ENCODE measurements at places on chromosomes 11 and 22.

DNA sequence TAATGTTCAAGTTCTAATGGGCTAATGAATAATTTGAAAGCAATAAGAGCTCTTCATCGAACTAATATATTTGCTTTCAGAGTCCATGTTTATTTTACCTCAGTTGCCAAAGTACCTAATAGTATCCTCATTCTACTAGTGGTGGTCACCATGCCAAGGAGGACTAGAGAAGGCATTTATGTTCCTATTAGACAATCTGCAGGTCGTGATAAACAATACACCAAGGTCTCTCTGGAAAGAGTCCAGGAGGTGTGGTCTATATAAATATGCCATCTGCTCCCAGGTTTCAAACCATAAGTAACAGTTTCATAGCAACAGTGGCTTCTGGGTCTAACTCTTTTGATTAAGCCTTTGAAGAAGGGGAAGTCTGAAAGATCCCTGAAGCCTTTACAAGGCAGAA, 42.9 kb downstream of the ARFGAP3 start:
- DNase-seq = no peak

DNA sequence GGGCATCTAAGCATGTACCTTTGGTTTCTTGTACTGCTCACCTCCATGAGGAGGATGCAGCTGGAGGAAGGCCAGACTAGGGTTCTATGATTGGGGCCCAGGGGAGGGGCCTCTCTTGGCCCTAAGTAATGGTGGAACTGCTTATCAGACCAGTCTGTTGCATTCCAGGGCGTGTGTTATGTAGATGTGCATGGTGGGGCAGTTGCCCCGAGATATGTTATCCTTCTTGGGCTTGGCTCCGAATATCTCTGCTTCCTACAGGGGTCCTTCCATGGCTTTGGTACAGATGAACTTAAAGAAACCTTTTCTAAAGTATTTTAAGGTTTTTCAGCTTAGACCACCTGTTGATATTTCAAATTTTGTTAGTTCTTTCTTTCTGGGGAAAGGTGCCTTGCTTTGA, 126.0 kb downstream of the SWAP70 start:
- DNase-seq = no peak

DNA sequence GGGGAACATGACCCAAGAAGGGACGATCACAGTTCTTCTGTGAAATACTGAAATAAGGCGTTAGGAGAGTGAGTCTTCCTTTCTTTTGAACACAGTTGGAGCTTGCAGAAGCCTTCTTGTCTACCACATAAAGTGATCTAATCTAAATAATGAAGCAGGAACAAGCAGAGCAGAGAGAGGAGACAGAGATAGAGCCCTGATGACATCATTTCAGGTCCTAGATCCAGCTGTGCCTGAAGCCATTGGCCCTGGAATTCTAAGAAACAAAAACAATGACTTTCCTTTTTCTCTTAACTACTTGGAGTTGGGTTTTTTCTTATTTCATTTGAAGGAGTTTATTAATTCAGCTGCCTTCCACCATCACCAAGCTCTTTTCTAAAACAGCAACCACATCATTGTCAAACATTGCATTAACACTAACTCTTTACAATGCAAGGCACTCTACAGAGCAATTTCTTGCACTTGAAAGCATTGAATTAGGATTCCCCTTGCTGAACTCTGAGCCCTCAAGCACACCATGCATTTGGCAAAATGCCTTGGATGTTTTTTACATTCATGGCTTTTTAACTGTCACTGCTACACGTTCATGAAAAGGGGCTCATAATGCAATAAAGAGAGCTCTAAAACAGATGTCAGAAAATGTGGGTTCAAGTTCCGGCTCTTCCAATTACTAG, 117.2 kb upstream of the TIMP3 start:
- no peak for DNase-seq

DNA sequence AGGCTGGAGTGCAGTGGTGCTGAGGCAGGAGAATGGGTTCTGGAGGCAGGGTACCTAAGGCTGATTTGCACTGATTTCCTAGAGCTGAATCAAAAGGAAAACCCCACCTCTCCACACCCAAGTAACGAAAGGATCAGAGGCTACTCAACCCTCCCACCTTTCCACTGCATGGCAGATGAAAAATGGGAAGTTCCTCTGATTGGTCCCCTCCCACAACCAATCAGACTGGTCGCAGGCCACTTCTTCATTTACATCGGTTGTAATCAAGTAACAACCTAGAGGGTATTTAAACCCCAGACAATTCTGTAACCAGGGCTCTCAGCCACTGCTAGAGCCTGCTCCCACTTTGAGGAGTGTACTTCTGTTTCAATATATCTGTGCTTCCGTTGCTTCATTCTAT, 18.6 kb upstream of the PARVB start:
- no peak for DNase-seq

GRCh38 chr11:103959279-103959942, 77.0 kb upstream of the DDI1 start:
- DNase-seq = no peak

- DNase-seq = no peak
Measured at GRCh38 chr22:45540122-45540521, 37.4 kb downstream of the FBLN1 start.

DNA sequence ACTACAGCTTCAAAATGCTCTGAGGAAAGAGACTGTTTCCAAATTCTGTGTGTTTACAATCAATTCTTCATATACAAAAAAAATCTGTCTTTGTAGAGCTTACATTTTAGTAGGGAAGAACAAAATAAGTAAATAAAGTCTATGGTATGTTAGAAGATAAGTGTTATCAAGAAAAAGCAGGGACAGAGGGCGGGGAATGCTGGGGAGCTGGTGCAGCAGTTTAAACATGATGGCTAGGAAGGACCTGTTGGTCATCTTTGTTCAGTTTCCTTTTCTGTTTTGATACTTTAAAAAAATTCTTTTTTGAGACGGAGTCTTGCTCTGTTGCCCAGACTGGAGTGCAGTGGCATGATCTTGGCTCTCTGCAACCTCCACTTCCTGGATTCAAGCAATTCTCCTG, 16.1 kb downstream of the TMEM25 start:
- no peak for DNase-seq

GRCh38 chr22:21095773-21096107, 50.0 kb downstream of the LRRC74B start:
- no peak for DNase-seq

DNA sequence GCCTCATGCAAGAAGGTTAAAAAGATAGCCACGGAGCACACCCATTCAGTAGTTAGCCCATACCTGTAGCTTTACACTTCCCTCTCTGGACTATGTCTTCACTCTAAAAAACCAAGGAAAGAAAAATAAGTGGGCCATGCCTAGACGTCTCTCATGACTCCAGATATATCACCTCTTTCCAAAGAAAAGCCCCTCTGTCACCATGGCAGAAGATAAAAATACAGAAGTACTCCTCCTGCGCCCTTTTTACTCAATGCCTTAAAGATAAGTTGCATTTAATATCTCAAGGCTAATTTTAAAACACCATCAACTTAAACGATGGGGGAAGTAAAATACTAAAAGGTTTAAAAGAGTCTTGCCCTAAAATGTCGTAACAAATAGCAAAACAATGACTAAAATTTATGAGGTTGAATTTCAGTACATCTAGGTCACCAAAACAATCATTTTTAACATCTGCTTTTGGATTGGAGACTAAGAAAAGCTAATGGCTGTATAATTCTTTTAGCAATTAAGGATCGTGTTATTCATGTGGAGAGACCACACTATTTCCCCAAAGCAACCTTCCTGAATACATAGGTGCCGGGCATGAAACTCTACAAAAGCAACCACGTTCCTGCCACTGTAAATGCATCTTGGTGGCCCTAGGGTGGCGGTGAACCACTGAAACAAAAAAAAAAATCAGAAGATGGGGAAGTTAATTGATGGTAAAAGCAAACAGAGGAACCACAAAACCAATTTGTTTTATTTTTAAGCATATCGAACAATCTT, 46.0 kb downstream of the CELF1 start:
- DNase-seq = no peak

DNA sequence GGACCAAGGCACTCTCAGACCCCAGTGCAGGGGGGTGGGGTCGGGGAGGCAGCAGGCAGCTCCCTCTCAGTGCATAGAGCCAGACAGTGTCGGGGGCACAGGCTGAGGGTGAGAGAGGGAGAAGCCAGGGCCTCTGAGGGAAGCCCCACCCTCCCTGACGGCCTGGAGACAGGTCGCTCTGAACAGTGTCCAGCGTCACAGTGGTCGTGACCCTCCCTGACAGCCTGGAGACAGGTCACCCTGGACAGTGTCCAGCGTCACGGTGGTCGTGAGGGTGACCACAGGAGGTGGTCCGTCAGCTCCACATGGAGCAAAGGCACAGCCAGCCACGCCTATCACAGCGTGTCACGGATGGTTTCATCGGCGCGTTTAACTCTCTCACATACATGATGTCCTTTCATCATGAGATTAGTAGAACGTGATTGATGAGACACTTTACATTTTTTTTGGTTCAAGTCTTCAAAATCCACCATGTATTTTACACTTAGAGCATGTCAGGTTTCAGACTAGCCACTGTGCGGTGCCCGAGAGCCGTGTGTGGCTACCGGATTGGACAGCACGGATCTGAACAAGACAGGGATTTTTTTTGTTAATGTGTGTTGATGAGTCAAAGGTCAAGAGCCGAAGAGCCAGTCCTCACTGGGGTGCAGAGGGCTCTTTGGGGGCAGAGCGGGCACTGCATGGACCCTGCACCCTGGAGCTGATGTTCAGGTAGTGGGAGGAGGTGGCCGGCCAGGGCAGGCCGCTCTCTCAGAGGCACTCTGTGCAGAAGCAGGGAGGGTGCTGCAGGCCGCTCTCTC, 23.9 kb upstream of the PANX2 start:
- DNase-seq = no peak

DNA sequence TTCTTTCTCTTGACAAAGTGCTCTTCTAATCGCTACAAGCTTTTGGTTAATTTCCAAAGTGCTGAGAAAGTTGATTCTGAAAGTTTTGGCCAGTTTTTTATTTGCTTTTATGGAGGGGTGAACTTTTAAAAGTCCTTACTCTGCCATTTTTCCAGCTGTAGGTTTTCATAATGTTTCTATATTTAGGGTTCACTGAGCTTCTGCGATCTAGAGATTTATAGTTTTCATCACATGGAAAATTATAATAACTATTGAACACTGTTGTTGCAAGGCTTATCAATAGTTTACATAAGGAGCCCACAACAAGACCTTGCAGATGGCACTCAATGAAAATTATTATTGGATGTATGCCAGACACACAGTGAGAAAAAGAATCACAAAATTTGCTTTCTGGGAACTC, 55.1 kb downstream of the DLG2 start:
- no peak for DNase-seq

DNA sequence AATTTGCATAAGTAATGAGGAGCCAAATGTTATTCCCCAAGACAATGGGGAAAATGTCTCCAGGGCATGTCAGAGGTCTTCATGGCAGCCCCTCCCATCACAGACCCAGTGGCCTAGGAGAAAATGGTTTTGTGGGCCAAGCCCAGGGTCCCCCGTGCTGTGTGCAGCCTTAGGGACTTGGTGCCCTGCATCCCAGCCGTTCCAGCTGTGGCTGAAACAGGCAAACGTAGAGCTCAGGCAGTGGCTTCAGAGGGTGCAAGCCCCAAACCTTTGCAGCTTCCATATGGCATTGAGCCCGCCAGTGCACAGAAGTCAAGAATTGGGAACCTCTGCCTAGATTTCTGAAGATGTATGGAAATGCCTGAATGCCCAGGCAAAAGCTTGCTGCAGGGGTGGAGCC, 79.9 kb downstream of the FAM181B start:
- no peak for DNase-seq

- no peak for DNase-seq
Measured at GRCh38 chr11:128343870-128344269, 243.5 kb downstream of the ETS1 start.

- DNase-seq = no peak
Measured at GRCh38 chr11:5285703-5286340, 15.9 kb downstream of the OR51B4 start.

DNA sequence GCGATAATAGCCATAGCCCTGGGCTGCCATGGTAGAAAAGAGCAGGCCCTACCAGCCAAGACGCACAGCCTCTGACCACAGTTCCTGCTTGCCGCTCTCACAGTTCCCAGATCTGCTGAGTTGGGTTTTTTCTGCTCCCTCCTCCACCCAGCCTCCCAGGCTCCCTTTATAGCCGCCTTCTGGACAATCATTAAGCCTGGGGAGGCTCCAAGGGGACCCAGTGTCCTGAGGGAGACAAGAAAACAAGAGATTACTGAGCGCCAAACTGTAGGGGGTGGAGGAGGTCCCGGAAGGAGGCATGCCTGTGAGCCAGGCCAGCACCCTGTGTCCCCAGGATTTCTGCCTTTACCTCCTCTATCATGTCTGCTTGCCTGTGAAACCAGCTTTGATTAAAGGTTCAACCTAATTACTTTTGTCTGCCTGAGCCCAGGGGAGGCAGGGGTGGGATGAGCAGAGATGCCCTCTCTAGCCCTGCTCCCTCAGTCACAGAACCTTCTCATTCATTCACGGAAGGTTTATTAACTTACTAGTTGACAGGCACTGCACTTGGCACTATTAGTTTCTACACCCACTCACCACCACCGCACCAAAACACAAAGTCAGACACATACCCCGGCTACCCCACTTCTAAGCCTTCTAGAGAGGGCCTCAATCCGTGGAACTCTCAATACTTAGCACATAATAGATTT, 1.2 kb downstream of the SLC37A4 start:
- no peak for DNase-seq

GRCh38 chr11:64608046-64608445, 17.0 kb downstream of the SLC22A12 start:
- DNase-seq = no peak

DNA sequence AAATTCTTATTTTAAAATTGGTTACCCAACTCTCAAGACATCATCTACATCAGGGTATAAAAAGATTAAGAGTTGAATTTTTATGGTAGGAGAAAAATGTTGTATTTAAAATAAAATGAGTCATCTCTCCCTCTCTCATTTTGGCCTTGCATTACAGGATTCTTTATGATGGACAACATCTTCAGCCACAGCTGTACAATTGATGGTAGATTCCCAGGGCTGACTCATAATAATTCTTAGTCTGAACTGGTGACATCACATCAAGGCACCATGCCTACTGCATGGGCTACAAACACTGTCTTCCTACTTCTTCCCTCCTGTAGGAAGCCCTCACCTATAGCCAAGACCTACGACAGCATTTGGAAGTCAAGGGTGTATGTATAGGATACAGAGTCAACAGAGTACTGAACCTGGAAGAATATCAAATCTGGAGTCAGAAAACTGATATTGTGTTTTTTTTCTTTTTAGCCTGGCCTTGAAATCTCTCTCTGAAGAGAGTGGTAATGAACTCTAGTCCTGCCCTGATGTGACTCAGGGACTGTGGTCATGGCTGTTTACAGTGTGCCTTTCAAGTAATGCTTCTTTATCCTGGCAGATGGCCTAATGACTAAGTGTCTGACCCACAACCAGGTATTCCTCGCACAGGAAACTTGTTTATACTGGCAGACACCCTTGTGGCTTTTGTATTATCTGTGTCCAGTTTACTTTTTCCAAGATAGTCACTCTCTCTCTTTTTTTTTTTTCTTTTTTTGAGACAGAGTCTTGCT, 32.5 kb downstream of the MRGPRX2 start:
- no peak for DNase-seq

GRCh38 chr11:76189682-76190081, 16.6 kb downstream of the WNT11 start:
- no peak for DNase-seq

GRCh38 chr11:60774726-60775125, 10.4 kb upstream of the MS4A10 start:
- DNase-seq = no peak

- DNase-seq = no peak
Measured at GRCh38 chr22:29116397-29117123, 43.7 kb downstream of the KREMEN1 start.

All from stimulated activated CD4-positive, alpha-beta T cell treated with anti-CD3 and anti-CD28 coated beads, Interleukin-15, amount 100 ng/mL, for 1 hour (primary cell).